Skeletal muscle tissue (tissue), 5 donors: ENCODE measurements at places on chromosomes 4 and X. TPM values are rescaled to one million over a fixed set of nuclear protein-coding genes. Genes with fewer than 3 reads are reported as not detected.

The MAGEA9B gene
- not detected for total RNA-seq

The FAM149A gene
- total RNA-seq, result 6.8 TPM

The SH3RF1 gene
- 13.6 TPM for total RNA-seq

The SYNPO2 gene
- 34.4 TPM for total RNA-seq

The RIBC1 gene
- total RNA-seq, result 0.52 TPM

The USP17L26 gene
- total RNA-seq, result not detected

The CHRDL1 gene
- 12.5 TPM for total RNA-seq

The KIT gene
- 11.5 TPM for total RNA-seq

The FRAS1 gene
- 15.1 TPM for total RNA-seq

The FAM13A gene
- 41.8 TPM for total RNA-seq

The ADH7 gene
- total RNA-seq, result not detected

The CXorf65 gene
- total RNA-seq, result not detected

The SYP gene
- total RNA-seq, result 1.0 TPM

The ERCC6L gene
- 0.52 TPM for total RNA-seq

The ARMCX1 gene
- total RNA-seq, result 91.3 TPM

The MAGEB2 gene
- total RNA-seq, result not detected

The MAGEC3 gene
- total RNA-seq, result not detected

The ADH5 gene
- total RNA-seq, result 71.0 TPM

The COX7B2 gene
- not detected for total RNA-seq

The CXXC4 gene
- total RNA-seq, result 1.0 TPM

The EREG gene
- not detected for total RNA-seq

The CYSLTR1 gene
- total RNA-seq, result 7.3 TPM

The SMARCA1 gene
- 53.8 TPM for total RNA-seq

The STK32B gene
- total RNA-seq, result 5.7 TPM

The FREM3 gene
- under 0.01 TPM for total RNA-seq

The XPNPEP2 gene
- total RNA-seq, result 3.7 TPM

The BEND2 gene
- total RNA-seq, result not detected

The IQCM gene
- not detected for total RNA-seq

The NCAPG gene
- total RNA-seq, result 8.4 TPM
